Activated gamma-delta T cell (primary cell): ENCODE measurements at places on chromosomes 12 and 14.

DNA sequence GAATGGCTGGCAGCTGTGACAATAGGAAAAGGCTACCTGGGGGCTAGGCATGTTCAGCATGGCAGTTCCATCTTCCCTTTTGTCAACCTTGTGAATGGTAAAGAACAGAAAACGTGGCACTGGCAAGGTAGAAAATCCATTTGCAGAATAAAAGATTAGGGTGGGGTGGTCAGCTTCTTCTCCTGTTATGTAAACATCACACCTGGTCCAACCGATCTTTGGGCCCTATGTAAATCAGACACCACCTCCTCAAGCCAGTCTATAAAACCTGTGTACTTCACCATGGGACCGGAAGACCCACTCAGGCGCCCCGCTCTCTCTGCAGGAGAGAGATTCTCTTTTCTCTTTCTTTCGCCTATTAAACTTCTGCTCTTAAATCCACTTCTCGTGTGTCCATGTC is 19.6 kb upstream of the TMEM30B start:
- DNase-seq, result no peak

DNA sequence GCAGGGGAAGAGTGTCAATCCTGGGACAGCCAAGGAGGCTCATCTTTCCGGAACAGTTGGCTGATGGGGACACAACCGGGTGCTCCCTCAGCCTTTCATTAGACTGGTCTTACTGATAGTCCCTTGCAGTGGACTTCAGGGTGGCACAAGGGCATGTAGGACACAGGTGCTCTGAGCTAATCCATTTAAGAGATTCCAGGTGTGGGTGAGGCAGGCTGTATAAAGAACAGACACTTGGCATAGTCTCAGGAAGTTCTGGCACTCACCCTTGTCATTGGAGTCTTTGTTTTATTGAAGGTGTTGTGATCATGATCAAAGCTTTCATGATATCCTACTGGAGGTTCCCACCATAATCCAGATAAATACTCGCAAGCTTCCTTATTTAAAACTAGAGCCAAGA is 341.6 kb downstream of the EMP1 start:
- DNase-seq, result no peak

- DNase-seq, result no peak
Observed at GRCh38 chr14:22268875-22269274, 320.1 kb downstream of the DAD1 start.

- no peak for DNase-seq
Observed at GRCh38 chr14:32524609-32525375, 195.7 kb downstream of the AKAP6 start.

DNA sequence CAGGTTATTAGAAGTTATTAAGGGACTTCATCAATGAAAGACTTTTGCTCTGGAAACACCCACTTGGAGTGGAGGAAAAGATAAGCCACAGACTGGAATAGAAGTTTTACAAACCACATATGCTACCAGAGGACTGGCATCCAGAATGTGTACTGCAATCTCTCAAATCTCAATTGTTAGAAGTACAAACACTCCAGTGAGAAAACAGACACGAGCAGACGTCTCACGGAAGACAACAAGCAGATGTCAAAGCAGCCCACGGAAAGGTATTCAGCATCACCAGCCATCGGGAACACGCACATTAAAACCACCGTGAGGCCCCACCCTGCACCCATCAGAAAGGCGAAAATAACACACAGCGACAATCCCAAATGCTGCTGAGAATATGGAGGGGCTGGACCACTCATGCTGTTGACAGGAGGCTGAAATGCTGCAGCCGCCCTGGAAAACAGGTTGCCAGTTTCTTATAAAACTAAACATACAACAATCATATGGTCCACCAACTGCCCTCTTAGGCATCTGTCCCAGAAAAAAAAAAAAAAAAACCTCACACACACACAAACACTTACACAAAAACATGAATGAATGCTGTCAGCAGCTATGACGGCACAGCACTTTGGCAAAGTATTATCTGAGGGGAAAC is 131.9 kb upstream of the SFSWAP start:
- no peak for DNase-seq

- no peak for DNase-seq
Observed at GRCh38 chr12:13780453-13780852, 200.9 kb downstream of the GRIN2B start.

GRCh38 chr14:36848213-36848612 is 186.6 kb downstream of the PAX9 start:
- no peak for DNase-seq

- DNase-seq, result no peak
Observed at GRCh38 chr12:115190010-115190770, 506.2 kb upstream of the TBX3 start.

DNA sequence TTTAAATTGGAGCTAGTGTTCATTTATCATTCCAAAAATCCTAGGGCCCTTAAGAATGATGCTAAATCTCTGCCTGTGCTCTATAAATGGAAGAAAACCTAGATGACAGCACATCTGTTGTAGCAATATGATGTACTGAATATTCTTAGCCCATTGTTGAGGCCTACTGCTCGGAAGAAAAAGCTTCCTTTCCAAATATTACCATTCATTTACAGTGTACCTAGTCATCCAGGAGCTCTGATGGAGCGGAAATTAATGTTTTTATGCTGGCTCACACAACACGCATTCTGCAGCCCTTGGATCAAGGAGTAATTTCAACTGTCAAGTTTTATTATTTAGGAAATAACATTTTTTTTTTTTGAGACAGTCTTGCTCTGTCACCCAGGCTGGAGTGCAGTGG is 77.4 kb downstream of the EML1 start:
- DNase-seq, result no peak

DNA sequence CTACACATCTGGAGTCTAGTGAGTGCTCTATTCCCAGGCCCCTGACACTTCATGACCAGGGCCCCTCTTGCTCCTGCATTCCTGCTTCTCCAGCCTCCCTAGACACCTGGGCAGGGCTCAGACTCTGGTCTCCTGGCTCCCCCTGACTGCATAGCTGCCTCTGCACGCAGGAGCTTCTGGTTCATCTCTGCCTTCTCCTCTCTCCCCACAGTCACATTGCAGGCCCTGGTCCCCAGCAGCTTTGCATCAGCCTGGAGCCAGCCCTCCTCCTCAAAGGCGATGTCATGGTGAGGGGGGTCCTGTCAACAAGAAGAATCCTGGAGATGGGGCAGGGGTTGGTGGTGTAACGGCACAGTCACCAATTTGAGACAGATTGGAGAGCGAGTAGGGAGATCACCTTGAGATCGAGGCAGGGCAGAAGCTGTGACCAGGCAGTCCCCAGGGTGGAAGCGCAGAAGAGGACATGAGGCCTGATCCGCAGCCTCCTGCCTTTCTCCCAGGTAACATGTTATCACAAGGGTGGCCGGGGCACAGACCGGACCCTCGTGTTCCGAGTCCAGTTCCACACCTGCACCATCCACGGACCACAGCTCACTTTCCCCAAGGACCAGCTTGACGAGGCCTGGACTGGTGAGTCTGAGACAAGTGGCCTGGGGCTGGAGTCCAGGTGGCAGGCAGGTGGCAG is 8.1 kb downstream of the TNS2 start:
- no peak for DNase-seq

- DNase-seq, result no peak
Observed at GRCh38 chr12:68129979-68130378, 29.6 kb downstream of the IFNG start.

DNA sequence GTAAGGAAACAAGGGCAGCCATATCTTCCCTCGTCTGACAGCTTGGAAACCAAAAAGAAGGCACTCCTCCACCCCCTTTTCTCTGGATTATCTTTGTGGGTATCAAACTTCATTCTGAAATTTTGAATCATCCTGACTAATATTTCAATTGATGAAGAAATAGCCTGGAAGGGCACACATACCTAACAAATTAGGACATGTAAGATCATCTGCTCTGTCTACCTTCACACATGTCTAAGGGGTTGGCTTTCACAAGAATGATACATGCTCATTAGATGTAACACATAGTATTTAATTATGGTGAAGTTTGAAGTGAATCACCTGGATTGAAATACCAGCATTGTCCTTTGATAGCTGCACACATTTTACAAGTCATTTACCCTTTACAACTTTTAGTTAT is 348.1 kb upstream of the RPL10L start:
- DNase-seq, result no peak

GRCh38 chr12:58647495-58647894 is 272.8 kb downstream of the LRIG3 start:
- no peak for DNase-seq

DNA sequence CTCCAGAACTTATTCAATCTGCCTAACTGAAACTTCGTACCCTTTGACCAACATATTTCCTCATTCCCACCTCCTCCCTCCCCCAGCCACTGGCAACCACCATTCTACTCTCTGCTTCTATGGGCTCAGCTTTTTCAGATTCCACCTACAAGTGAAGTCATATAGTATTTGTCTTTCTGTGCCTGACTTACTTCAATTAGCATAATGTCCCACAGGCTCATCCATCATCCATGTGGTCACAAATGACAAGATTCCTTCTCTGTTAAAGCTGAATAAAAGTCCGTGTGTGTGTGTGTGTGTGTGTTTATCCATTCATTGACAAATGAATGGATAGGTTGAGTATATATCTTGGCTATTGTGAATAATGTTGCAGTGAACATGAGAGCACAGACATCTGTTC is 1.3 kb upstream of the C14orf39 start:
- no peak for DNase-seq

- no peak for DNase-seq
Observed at GRCh38 chr12:54018468-54018984, 9.7 kb upstream of the HOXC6 start.

DNA sequence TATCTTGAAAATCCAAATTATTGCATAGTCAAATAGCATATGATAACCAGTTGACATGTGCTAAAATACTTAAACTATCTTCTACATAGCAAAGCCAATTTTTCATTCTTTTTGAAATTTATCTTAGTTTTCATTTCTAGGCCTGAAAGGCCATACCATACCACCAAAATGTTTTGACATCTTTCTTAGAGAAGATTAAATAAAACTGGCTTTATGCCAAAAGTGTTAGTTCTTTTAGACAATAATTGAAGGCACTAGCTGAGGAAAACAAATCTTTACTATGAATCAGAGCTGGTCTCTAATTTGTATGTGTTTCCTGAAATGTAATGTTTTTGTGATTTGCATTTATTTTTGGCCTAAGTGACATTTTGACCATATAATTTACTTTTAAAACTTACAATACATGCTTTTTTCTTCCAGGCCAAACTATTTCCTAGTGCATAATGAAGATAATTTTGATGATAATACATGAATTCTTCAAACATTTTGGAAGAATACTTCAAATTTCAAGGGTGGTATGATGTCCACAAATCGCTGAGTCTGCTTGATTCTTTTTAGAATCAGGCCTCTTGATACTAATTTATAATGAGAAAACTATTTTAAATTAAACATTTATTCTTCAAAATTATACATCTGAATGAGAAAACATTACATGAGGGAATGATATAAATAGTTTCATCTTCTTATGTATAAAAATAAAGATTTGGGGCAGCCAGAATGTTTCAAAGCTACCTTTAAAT is 6.5 kb upstream of the KCNMB4 start:
- no peak for DNase-seq

DNA sequence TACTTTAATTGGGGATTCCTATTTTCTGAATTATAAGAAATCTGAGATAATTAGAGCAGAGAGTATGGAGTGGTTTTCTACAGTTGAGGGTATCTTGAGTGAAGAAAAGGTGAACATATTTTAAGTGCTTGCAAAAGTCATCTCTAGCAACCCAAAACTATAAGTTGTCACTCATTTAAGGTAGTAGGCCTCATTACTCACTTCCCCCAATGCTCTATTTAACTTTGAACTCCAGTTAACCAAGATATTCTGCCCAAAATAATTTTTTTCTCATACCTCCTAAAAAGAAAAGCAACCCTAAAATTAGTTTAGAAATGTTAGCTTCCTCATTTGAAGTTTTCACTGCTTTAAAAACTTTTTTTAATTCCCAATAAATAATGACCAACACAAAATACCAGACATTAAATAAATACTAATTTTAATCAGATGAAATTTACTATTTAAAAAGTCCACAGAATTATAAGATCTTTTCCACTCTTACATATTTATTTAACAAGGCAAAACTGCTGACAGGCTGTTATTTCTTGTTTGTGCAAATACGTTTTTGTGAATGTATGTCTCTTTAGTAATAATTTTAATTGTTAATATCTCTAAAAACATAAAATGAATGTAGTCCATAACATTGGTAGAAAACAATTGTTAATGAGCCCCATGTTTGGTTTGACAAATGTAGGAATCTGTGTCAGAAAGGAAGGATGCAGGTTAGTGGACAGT is 47.8 kb downstream of the VRK1 start:
- no peak for DNase-seq
